ENCODE measurements at places on chromosomes 4 and X.

GRCh38 chr4:29558789-29559188 is 1161.4 kb upstream of the PCDH7 start:
- no peak for DNase-seq

DNA sequence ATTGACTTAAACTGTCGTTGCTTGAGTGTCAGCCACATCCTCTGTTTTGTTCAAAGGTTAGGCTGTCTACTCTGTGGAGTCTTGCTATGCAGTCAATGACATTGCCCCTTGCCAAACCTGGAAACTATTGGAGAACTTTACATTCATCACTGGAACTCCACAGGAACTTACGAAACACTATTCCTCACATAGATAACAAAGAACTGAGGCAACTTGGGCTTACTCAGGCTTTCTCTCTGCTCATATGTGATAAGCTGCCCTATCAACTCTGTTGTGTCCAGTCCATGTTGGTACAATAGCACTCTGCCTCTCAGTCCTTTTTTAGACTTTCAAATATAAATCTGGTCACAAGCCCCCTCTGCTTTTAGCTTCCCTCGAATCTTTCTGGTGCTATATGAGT is 9.4 kb downstream of the NPY5R start:
- no peak for DNase-seq

DNA sequence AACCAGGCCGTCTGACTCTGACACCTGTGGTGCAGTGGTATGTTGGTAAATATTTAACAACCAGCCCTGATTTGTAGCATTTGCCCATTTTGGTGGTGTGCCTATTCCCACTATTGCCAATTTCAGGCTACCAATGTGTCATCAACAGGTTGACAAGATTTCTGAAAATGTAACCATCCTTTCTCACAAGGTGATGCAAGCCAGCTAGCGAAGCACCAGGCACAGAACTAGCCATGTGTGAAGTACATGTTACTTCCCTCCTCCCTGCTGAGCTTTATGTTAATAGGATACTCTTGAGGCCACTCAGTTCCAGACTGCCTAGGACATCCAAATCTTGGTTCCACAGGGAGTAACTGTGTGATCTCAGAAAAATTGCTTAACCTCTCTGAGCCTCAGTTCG is 7.2 kb upstream of the MAMLD1 start:
- DNase-seq: no peak

- DNase-seq: no peak
These were observed 16.6 kb downstream of the JAKMIP1 start for GRCh38 chr4:6183740-6184139.

- no peak for DNase-seq
These were observed 31.4 kb downstream of the TBC1D9 start for GRCh38 chr4:140724760-140725159.

DNA sequence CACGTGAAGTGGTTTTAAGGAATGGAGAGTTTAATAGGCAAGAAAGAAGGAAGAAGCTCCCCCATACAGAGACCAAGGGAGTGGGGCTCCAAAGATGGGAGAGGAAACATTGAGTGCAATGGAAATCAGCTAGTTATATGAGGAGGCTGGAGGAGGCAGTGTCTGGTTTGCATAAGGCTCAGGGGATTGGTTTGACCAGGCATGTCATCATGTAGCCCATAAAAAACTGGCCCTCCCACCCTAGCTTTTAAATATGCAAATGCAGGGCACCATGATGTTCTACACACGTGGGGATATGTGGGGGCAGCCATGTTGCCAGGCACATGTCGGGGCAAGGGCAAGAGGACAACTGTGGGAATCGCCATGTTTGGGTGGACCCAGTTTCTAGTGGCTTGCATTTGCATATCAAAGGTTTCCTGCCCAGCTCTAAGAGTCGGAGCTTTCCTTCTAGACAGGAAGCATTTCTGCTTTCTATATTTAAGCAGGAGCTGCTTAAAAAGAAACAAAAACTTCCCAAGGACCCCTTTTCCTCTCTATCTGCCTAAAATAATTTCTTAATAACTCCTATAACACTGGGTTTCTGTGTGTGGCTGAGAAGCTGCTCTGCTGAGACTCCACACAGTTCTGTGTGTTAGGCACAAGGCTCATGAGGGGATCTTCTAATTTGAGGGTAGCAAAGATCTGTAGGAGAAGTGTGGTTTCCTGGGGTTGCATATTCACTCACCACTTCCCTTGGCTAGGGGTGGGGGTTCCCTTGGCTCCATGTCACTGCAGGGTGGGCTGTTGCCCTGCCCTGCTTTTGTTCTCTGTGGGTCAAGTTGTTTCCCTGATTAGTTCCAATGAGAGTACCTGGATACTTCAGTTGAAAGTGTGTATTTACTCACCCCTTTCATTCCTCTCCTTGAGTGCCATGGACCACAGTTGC is 113.5 kb downstream of the VSIG4 start:
- DNase-seq: no peak

- no peak for DNase-seq
These were observed 211.0 kb upstream of the EMCN start for GRCh38 chr4:100728861-100729260.

GRCh38 chr4:89403826-89404225 is 96.2 kb upstream of the GPRIN3 start:
- no peak for DNase-seq

Measured in epithelial cell of esophagus (primary cell).